ENCODE measurements at places on chromosomes 7 and 10.

GRCh38 chr10:112182784-112183328, 709 bp downstream of the GPAM start:
- no peak for DNase-seq

- no peak for DNase-seq
These were observed 10.5 kb upstream of the EDRF1 start for GRCh38 chr10:125708971-125709503.

DNA sequence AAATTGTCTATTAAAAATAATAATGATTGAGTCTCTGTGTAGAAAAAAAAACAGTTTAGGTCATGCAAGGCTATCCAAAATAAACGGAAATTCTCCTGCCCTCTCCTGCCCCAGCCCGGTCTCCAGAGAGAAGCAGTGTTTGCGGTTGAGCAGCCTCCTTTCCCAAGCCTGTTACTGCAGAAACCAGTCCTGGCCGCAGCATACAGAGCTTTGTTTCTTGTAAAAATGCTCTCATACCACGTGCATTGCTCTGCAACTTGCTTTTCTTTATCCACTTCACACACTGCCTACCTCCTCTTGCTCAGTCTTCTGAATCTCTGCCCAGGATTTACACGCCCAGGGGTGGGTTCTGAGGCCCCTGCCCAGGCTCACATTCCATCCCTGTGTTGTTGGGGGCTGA, 34.4 kb upstream of the CUL1 start:
- DNase-seq: peak; percentile 60

GRCh38 chr7:149776289-149776688, 2.9 kb upstream of the ZNF467 start:
- no peak for DNase-seq

DNA sequence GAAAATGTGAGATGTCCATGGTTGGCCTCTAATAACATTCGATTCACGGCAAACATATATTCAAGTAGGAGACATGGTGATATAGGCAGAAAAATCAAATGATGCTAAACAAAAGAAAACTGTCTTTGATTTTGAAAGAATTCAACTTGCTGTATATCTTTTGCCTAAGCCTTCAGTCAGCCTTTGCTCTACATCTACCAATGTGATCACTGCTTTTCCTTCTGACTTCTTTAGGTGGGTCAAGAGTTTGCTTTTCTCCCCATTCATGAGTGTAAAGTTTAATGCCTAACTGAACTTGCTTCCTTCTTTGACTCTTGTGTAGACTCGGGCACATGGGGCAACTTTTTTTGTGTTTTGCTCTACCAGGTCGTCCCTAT, 417 bp upstream of the HIF1AN start:
- no peak for DNase-seq

- no peak for DNase-seq
These were observed 245.9 kb downstream of the SFMBT2 start for GRCh38 chr10:7164955-7165354.

DNA sequence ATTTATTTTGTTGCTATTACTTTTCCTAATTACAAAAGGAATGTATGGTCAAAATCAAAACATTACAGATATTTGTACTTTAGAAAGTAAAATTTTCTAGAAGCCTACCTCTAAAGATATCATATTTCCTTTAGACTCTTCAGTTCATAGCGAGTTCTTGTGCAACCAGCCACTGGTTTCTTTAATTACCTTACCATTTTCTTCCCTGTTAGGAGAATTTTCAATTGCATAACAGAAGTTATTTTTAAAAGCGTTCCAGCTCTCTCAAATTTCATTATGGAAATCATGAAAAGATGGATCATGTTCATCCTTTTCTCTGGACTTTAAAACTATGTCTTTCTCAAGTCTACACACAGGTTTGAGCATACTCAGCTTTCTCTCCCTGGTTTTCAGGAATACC, 5.0 kb upstream of the TRUB1 start:
- DNase-seq: no peak

GRCh38 chr7:1724118-1724910, 54.2 kb downstream of the ELFN1 start:
- DNase-seq: no peak

GRCh38 chr10:103440416-103440815, 11.8 kb downstream of the CALHM2 start:
- DNase-seq: no peak

- no peak for DNase-seq
These were observed 213.4 kb downstream of the MAD1L1 start for GRCh38 chr7:2019461-2019710.

DNA sequence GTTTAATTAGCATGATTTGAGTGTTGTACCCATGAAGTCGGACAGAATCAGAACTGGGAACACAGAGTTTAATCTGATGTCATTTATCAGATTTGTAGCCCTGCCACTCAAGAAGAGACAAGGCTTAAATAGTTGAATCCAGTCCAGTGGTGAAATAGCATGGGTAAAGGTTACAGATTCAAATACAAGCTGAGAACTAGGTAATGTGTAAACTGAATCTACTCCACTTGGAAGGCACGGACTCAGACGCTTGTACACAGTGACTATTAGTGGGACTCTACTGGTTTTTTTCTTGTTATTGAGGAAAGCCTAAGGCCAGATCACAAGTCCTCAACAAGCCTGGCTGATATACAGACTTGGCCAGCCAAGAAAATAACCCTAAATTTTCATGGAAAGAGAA, 142.9 kb downstream of the CTTNBP2 start:
- no peak for DNase-seq

DNA sequence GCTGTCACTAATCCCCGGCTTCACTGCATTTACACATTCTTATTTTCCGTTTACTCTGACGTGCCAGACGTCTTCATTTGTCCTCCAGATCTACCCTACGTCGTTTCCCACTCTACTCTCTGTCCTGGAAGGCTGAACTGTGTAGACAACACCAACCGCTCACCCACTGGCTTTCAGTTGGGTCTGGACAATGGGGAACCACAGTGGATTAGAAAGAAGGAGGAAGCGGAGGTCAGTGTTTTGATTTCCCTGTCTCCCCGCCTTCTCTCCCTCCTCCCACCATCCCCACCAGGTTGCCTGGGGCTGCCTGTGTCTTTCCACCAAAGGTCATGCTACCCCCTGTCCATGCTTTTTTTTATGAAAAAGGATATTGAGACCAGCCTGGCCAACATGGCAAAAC, 14.0 kb upstream of the CTBP2 start:
- DNase-seq: no peak
